Erythroblast (primary cell): ENCODE measurements at places on chromosomes 6 and 20.

DNA sequence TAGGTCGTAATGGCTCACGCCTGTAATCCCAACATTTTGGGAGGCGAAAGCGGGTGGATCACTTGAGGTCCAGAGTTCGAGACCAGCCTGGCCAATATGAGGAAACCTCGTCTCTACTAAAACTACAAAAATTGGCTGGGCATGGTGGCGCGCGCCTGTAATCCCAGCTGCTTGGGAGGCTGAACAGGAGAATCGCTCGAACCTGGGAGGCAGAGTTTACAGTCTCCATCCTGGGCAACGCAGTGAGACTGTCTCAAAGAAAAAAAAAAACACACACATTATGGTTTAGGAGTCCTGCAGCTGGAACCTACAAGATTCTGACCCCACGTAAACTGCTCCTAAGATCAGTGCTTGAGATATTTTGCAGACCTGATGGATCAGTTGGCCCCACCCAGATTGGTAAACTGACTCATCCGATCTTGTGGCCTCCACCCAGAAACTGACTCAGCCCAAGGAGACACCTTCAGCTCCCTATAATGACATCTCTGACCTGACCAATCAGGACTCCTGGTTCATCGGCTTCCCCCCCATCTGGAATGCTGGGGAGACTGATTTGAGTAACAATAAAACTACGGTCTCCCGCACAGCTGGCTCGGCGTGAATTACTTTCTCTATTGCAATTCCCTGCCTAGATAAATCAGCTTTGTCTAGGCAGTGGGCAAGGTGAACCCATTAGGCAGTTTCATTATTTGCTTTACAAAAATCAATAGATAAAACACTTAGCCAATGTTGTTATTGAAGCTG is 96.2 kb upstream of the BTN3A2 start:
- DNase-seq: peak; percentile 79

GRCh38 chr20:58762120-58762519 is 69.5 kb downstream of the NPEPL1 start:
- DNase-seq: no peak

GRCh38 chr20:8298426-8299043 is 166.5 kb downstream of the PLCB1 start:
- DNase-seq: no peak

- no peak for DNase-seq
These were observed 43.8 kb downstream of the FUT9 start for GRCh38 chr6:96059586-96059985.

DNA sequence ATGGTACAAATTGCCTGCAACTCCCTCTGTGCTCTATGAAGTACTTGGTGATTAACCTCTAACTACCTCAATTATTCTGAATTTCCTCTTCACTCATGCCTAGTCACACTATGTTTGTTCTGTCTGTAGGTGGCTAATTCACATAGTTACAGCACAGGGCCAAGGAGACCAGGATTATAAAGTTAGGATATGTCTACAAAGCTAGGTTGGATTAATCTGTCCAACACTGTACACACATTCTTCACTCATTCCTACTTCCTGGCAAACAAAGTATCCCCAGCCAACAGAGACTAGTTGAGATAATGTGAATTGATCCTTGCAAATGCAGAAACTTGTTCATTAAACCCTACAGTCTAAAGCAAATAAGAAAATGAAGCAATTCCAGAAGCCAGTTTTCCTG is 269.8 kb downstream of the HACE1 start:
- DNase-seq: no peak

DNA sequence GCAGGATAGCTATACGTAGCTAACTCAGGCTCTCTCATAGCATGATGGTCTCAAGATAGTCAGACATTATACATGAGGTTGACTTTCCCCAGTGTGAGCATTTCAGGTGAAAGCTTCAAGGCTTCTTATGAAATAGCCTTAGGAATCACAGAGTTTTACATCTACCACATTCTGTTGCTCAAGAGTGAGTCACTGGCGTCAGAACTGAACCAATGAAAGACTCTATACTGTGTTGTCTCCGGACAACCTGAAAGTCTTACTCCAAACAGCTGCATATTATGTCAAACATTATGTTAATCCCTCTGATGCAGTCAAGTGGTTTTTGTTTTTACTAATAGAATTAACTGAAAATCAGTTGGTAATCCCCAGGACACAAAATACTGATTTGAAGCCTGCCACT is 79.8 kb upstream of the TRDN start:
- no peak for DNase-seq

GRCh38 chr6:154508573-154509375 is 1.7 kb downstream of the CNKSR3 start:
- DNase-seq: peak; percentile 55

DNA sequence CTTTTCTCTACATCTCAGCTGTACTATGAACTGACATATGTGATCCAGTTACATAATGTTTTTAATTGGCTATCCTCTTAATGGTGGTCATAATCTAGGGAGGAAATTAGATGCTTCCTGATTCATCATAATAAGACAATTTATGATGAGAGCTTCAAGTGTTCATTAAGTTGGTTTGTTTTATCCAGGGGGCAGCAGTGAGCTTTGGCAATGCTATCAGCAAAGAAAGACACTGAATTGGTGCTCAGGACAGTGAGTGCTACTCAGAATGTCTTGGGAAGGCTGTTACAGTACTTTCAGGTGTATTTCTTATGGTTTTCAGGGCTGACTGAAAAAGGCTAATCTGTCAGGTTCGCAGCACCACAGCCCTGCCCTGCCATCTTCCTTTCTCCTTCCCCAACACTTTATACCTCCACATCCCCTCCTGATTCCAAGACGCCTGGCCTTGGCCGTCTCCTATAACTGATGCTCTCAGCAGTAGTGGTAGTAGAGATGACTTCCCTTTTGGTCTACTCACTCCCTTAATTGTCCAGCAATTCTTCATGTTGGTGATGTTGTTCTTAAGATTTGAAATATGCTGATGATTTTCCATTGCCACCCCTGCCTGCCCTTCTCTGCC is 67.0 kb upstream of the TNFAIP3 start:
- peak; percentile 74 for DNase-seq

- DNase-seq: no peak
These were observed 57.0 kb downstream of the FAM50B start for GRCh38 chr6:3905945-3906845.

GRCh38 chr20:59221707-59222252 is 58.2 kb downstream of the ZNF831 start:
- DNase-seq: no peak

- DNase-seq: no peak
These were observed 36.9 kb upstream of the SUMO4 start for GRCh38 chr6:149363154-149363553.
